ENCODE measurements at places on chromosomes 3 and 15.

GRCh38 chr3:11691767-11692531, 48.2 kb upstream of the VGLL4 start:
- DNase-seq: no peak

DNA sequence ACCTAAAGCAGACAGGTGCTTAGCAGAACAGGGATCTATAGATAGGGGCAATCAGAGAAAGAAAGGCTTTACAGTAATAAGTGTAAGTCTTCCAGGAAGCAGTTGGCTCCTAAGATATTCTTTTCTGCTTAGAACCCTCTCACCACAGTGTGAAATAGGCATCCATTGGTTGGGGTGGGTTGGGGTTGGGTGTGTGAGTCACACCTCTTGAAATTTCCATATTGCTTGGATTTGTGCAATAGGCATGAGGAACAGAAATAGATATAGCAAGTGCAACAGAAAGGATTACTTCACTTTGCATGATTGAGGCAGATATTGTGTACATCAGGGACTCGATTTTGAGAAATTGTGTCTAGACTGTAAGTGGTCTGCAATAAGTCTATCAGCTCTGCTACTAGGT, 200.1 kb upstream of the GAP43 start:
- DNase-seq: no peak

DNA sequence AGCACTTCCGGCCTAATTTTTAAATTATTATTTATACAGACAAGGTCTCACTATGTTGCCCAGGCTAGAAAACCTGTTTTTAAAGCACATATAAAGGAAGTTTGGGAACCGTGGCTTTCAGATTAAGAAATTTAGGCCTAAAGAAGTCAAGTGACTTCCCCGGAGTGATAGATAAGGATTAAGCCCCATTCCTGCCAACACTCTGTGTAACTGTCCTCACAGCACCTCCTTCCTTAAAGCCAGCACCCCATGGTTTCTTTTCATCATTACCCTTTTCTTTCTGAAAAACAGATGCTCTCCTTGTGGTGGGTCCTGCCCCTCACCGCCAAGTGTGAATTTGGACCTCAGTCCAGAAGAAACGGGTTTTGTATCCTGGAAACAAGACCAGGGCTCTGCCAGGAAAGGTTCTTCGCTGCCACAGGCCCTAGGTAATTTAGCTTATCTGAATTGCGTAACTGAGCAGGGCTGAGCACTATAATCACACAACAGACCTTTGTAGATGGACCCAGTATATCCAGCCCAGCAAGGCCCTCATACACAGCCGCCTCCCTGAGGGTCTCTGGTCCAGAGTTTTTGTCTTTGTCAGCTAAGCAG, 231.3 kb downstream of the PLCL2 start:
- no peak for DNase-seq

GRCh38 chr3:39497753-39498152, 30.3 kb downstream of the MOBP start:
- no peak for DNase-seq

GRCh38 chr15:29540479-29540878, 270.9 kb upstream of the NSMCE3 start:
- no peak for DNase-seq

GRCh38 chr15:86892774-86893449, 813.2 kb downstream of the AGBL1 start:
- DNase-seq: no peak

- no peak for DNase-seq
These were observed 322.5 kb upstream of the CFAP20DC start for GRCh38 chr3:59372346-59372745.

DNA sequence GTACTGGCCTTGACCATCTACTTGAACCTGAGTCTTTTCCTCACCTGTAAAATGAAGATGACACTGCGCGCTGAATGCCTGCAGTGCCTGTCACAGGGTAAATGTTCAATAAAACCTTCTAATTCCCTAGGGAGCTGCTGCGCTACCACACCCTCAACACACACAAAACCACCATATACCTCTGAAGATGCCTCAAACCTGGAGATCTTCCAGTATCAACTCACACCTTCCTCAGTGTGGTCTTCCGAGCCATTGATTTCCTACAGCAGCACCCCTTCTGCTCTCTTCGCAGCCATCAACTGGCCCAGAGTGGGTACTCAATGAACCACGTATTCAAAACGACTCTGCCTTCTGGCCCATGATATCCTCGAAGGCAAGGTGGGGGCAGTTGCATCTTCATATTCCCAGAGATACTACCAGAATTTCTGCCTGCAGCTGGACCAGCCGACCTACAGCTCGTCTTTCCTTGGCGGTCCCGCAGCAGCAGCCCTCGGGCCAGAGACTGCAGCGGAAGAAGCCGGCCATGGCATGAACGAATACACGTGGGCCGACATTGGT, 695 bp downstream of the RPL32 start:
- no peak for DNase-seq

All from 8988T (cell line).